ENCODE measurements at places on chromosomes 2 and 18. TPM values are rescaled to one million over a fixed set of nuclear protein-coding genes. Genes with fewer than 3 reads are reported as not detected.

DNA sequence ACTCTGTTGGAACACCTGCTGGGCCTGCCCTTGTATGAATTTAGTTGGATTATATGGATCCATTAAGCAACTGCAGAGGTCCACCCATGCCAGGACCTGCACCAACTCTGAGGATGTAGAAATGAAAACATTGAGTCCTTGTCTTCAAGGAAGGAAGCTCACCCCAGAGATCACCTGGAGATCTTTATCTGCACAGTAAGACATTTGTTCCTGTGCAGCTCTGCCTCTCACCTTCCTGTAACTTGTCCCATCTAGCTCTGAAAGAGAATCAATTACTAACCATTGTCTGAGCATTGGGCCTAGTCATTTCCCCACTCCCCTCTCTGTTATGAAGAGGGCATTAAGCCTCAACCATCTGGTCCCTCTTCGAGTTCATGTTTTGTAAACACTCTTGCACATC is 105.2 kb upstream of the YWHAQ start:
- no peaks in the 10 kb centered on the region for H3K27me3 ChIP-seq
- peaks cover 45% of the 10 kb centered on the region for H3K4me1 ChIP-seq
- H3K4me3 ChIP-seq = no peak overlapping the region
- H3K36me3 ChIP-seq = no peaks in the 10 kb centered on the region
- no peak overlapping the region for H3K27ac ChIP-seq

DNA sequence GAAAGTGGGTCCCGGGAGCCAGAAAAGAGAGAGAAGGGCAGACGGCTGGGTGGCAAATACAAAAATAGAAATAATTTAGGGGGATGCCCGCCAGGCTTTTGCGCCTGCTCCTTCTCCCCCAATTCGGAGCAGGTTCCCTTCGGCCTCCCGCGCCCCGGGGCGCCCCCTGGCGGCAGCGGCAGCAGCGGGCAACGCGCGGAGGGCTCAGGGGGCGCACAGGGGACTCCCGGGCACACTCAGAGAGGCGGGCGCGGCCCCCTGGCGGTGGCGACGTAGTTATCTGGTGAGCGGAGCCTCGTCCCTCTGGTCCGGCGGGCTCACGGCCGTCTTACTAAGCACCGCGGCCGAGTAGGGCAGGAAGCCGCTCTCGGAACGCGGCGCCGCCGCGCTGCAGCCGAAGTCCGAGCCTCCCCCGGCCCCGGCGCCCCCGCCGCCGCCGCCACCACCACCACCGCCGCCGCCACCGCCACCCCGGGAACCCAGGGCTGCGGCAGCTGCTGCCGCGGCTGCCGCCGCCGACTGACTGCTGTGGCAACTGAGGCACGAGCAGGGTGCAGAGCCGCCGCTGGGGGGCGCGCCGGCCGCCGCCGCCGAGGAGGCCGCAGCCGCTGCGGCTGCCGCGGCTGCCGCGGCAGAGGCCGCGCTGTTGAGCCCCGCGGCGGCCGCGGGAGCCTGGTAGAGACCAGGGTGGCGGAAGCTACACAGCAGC is 3.8 kb downstream of the EVX2 start:
- no peaks in the 10 kb centered on the region for H3K36me3 ChIP-seq
- H3K4me3 ChIP-seq = no peak overlapping the region
- no peak overlapping the region for H3K27ac ChIP-seq
- peaks cover 87% of the 10 kb centered on the region for H3K27me3 ChIP-seq
- peaks cover 6% of the 10 kb centered on the region for H3K4me1 ChIP-seq

GRCh38 chr18:6368017-6368416 is 46.7 kb downstream of the L3MBTL4 start:
- H3K27ac ChIP-seq = no peak overlapping the region
- no peak for DNase-seq
- H3K27me3 ChIP-seq = no peaks in the 10 kb centered on the region
- H3K4me1 ChIP-seq = no peaks in the 10 kb centered on the region

DNA sequence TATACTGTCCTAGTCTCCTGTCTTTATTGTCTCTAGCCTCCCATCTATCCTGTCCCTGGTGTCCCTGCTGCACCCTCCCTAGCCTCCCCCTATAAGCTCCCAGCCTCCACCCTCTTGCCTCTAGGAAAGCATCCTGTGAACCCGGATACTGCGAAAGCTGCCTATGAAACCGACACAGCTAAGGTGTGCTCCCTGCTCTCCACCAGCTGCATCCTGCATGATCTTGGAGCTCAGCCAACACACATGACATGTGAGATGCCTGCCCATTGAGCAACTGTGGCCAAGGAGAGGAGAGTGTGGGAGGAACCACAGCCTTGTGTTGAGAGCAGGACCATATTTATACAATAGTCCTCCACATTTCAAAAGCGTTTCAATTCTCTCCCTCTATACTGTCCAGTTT is 187.1 kb downstream of the ZBTB7C start:
- no peaks in the 10 kb centered on the region for H3K27me3 ChIP-seq
- DNase-seq = no peak
- no peak overlapping the region for H3K27ac ChIP-seq
- no peaks in the 10 kb centered on the region for H3K36me3 ChIP-seq

The NR4A2 gene
- 21.9 TPM for total RNA-seq

The SERPINB12 gene
- not detected for total RNA-seq

The ARL4C gene
- 54.0 TPM for total RNA-seq

DNA sequence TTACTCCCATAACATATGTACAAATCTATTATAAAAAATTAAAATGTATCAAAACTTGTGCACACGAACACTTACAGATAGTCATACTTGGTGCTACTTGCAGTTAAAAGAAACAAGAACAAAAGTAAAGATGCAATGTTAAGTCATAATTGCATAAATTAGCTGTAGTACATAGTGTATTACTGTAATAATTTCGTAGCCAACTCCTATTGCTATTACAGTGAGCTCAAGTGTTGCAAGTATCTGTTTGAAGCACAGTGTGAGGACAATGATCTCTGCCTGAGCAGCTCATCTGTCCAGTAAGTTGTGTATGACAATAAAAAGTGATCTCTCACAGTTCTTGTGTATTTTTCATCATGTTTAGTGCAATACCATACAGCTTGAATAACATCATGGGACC is 7.5 kb upstream of the SERPINB13 start:
- H3K4me1 ChIP-seq = no peaks in the 10 kb centered on the region
- no peaks in the 10 kb centered on the region for H3K36me3 ChIP-seq
- no peak overlapping the region for H3K4me3 ChIP-seq

The IHH gene
- total RNA-seq = not detected

The DSG4 gene
- total RNA-seq = not detected

Data from CD8-positive, alpha-beta memory T cell (primary cell).